ENCODE measurements at places on chromosomes 11 and 22.

DNA sequence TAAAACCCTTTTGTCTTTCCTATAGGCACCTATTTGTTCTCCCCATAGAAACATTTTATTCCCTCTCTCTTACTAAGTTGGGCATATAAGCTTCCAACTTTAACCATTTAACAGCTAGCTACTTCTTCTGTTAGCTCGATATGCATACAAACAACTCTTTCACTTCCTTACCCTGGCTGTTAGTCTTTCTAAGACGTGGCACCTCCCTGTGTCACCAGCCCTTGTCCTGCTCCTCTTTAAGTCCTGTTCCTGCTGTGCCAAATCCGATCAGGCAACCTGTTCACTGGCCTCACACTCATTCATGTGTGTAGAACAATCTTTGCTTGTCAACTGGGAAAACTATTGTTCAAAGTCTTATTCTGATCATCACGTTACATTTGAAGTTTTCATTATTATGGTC lies 1376.1 kb upstream of the TENM4 start:
- no peak for DNase-seq

- DNase-seq: no peak
Observed at GRCh38 chr22:44445731-44446130, 52.3 kb downstream of the RTL6 start.

GRCh38 chr11:63769042-63769713 lies 603 bp upstream of the ZFTA start:
- no peak for DNase-seq

- no peak for DNase-seq
Observed at GRCh38 chr11:59556917-59557348, 45.6 kb downstream of the OR4D9 start.

GRCh38 chr11:5597953-5598352 lies 1.5 kb downstream of the TRIM6 start:
- no peak for DNase-seq

- DNase-seq: no peak
Observed at GRCh38 chr11:86678823-86679222, 6.4 kb upstream of the ME3 start.
